ENCODE measurements at places on chromosomes 4 and X.

DNA sequence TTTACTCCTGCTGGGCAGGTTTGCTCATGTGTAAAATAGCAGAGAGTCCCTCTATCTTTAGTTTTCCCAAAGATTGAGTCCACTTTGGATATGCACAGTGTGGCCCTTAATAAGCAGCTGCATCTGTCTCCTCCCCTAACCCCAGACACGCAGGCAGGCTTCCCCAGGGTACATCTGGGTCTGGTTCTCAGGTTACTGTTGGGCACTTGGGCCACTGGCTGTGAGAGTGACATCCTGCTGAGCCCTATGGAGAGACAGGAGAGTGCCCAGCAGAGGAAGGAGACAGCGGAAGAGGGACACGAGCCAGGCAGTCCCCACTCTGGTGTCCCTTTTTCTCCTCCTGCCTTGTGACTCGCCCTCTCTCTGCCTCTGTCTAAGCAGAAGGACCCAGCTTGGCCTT is 16.0 kb downstream of the XK start:
- no peak for DNase-seq

- DNase-seq: no peak
Measured at GRCh38 chrX:18833071-18833731, 125.8 kb downstream of the PPEF1 start.

GRCh38 chr4:39305912-39306677 is 60.1 kb downstream of the RFC1 start:
- DNase-seq: no peak

DNA sequence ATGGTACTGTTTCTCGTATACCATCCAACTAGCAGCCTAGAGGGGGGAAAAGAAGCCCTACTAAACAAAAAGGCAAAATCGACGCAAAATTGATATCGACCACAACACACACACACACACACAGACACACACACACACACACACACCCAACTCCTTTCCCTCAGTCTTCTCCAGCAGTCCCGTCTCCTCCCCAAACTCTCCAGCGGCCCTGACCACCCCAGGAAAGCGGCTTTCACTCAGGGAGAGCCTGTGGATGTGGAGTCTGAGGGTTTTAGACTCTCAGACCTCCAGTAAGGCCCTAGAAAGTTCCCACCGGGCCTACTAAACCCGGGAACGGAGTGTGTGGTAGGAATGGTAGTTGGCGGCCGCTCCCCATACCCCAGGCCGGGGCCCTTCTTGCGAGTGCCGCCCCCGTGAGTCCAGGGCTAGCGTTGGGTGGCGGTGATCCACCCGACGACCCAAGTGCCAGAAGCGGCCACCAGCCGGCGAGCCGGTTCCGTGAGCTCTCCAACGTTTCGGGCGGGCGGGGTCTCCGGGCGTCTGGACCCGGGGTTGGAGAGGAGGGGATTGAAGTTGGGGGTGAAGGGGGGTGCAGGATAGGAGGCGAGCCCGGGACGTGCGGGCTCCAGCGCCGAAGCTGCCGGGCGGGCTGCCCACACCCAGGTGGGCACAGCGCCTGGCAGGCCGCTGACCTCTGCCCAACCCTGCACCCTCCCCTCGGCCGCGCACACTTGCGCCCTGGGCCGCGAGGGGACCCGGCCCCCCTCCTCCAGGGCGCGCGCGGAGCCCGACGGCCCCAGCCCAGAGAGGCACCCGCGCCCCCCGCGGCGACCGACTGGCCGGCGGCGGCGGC is 13.7 kb downstream of the ARX start:
- DNase-seq: no peak

GRCh38 chrX:13760426-13760825 is 25.9 kb downstream of the OFD1 start:
- DNase-seq: no peak

DNA sequence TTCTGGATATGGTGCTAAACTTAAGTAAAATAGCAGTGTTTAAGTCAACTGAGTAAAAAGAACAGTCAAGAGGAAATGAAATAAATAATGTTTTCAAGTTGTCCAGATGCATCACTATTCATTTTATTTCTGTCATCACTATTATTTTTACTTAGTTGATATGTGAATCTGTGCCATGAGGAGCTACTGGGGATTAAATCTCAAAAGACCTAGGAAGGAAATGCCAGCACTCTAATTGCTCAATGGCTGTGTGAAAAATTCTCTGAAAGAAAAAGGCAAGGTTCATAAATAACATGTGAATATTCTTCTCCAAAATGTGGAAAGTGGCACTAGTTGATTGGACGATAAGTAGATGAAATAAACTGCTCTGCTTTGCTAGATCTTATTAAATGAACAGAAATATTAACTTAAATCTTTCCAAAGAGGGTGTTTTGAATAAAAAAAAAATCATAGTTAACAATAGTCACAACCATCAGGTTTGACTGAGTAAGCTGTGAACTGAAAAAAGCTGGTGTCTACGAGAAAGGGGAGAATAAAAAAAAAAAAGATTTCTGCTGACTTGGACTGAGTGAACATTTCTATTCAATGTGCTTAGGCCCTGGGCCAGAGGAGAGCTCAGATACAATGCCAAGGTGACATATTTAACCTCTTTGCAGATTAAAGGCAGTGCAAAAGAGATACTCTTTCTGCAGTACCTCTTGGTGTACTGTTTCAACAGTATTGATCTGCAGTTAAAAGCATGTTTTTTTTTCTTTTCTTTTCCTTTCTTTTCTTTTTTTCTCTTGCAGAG is 1.6 kb downstream of the SPARCL1 start:
- no peak for DNase-seq

DNA sequence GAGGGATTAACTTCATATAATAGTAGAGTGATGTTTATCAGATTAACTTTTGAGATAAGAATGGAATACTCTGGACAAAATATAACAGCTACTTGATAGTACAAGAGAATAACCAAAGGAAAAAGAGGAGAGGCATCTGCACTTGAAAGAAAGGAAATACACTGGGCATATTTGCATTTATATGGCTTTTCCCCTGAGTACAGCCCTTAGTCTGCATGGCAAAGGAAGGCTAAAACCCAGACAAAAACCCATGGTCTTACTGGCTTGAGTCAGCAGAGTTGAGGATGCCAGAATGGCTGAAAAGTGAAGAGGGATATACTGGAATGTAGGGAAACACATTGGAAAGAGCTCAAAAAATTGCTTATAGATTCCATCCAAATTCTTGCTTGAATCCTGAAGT is 101.6 kb downstream of the COL4A5 start:
- DNase-seq: no peak

DNA sequence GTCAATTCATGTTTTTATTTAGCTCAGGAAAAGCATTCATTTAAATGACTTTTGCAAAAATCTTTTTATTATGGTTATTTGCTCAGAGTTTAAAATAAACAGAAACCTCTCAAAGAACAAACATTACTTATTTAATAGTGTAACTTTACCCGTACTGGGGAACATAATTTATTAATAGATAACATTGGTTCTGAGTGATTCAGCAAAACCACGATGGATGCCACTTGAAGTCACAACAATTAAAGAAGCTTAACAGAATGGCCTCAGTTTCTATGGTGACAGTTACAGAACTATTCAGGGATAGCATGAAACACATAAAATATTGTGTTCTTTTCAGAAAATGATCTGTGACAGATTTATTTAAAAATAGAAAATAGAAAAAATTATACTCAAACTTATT is 368.7 kb downstream of the CCSER1 start:
- DNase-seq: no peak

GRCh38 chrX:42025861-42026260 is 102.5 kb upstream of the CASK start:
- DNase-seq: no peak

- peak; percentile 21 for DNase-seq
Measured at GRCh38 chrX:39491548-39492297, 606.0 kb downstream of the BCOR start.

Measured in activated effector memory CD4-positive, alpha-beta T cell treated with Interleukin-2 at 50 U/mL for 16 hours (primary cell).